ENCODE measurements at places on chromosomes 11 and 22.

GRCh38 chr11:33403344-33403743, 146.2 kb downstream of the HIPK3 start:
- no peak for DNase-seq

- DNase-seq, result no peak
These were observed 8.7 kb upstream of the MS4A4E start for GRCh38 chr11:60251485-60252212.

GRCh38 chr11:73217131-73217809, 811 bp upstream of the P2RY2 start:
- DNase-seq, result no peak

DNA sequence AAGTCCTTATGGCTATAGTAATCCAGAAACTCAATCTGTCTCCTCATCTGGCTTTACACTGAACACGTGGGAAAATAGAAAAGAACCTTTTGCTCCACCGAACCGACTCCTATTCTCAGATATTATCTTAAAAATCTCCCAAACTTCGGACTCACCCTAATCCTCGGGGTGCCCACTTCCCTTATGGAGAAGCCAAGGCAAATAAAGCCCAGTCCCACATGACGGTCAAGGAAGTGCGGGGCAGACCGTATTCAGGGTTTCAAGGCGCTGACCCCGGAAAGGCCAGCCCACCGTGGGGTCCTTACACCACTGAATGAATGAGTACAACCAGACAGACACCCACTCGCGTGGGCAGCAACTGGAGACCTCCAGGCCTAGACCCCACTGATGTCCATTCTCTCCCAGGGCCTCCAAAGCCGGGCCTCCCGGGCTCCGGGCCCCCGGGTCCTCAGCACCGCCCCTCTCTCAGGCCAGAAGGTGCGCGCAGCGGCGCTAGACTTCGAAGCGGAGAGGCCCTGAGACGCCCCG, 489 bp downstream of the NUP98 start:
- no peak for DNase-seq

- DNase-seq, result no peak
These were observed 1082.0 kb upstream of the CNTN5 start for GRCh38 chr11:97938789-97939188.

DNA sequence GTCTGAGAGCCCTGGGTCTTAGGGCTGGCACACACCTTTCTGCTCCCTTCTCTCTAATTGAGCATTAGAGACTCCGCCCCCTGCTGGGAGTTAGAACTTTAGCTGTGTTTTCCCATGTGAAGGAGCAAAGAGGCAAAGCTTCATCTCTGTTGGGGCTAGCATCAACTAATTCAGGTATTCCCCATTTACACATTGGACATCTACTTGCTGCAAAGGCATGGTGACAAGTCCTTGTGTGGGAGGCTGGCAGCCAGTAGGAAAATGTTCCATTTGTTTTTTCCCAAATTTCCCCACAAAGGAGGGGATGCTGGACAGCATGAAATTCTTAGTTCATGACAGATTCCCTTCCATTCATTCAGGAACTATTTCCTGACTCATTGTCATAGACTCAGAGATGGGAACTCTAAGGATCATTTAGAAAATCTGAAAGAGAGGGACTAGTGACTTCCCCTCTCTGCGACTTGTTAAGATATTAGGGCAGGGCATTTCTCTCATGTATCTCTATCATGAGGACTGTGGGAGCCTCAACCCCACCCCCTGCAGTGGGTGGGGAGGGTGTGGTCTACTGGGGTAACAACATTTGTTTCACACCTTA, 3.6 kb downstream of the CD44 start:
- DNase-seq, result peak; percentile 59

DNA sequence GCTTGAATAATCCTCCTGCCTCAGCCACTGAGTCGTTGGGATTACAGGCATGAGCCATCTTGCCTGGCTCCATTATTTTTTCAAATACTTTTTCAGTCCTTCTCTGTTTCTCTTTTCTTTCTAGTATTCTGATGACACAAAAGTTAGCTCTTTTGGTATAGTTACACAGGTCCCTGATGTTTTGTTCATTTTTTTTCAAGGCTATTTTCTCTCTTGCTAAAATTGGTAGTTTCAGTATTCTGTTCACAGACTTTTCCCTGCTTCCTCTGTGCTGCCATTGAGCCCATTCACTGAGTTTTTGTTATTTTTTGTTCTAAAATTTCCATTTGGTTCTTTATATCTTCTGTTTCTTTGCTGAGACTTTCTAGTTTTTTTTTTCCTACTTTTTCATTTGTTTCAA, 166.5 kb downstream of the UVRAG start:
- no peak for DNase-seq

GRCh38 chr22:33921525-33922348, 1.5 kb upstream of the LARGE1 start:
- DNase-seq, result peak; percentile 48

DNA sequence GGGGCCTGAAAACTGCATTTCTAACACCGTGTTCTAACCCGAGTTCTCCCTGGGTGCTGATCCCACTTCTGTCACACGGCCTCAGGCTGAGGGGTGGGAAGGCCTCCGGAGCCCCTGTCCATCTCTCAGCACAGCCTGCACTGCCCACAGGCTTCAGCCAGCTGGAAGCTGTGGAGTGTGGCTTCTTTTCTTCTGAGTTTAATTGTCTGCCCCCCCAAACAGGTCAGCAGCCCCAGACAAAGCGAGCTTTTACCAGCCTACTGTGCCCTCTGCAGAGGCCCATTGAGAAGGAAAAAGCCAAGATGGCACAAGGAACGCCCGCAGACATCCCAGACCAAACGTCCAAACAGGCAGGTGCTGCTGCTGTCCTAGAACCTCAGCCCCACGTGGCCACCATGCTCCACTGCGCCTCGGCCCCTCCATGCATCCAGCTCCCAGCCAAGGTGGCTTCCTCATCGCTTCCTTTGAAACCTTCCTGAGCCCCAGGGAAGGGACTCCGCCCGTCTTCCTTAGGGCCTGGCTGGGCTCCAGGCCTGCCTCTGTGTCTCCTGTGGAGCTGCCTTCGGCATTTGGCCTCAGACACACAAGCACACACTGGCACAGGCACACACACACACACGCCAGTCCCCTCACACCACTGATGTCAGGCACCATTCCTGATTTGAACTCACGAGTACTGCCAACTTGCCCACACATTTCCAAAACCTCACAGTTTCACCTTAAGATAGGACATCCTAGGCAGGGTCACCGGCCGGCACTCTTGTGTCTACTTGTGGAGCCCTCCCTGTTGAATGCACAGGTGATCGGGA, 1.7 kb downstream of the MOB2 start:
- no peak for DNase-seq

GRCh38 chr22:43994006-43994405, 30.1 kb upstream of the PARVB start:
- DNase-seq, result no peak

- DNase-seq, result no peak
These were observed 10.0 kb downstream of the PVALB start for GRCh38 chr22:36806835-36807234.

GRCh38 chr11:7892059-7892699, 38.9 kb downstream of the OR10A6 start:
- DNase-seq, result no peak

DNA sequence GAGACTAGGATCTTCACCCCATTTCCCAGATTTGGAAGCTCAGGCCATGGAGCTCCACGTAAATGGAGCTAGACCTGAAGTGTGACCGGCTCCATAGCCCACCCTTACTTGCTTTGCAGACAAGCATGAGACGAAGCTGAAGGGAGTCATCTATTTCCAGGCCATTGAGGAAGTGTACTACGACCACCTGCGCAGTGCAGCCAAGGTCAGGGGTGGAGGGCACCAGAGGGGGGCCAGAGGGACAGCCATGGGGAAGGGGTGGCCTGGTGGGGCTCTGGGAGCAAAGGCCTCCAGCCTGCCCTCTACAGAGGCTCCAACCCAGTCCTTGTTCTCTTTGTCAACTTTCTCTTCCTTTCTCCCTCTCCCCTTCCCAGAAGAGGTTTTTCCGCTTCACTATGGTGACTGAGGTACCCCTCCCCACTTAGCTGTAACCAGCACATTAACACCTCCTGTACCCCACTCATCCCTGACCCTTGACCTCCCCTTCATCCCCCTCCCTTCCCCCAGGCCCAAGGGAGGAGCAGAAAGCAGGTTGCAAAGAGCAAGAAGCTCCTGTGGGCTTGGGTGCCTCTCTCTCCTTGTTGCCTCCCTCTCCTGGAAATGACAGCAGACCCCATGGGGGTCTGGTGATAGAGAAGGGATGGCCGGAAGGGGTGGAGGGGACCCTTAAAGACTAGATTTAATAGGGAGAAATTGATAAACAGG, 23.8 kb downstream of the TREH start:
- DNase-seq, result no peak

DNA sequence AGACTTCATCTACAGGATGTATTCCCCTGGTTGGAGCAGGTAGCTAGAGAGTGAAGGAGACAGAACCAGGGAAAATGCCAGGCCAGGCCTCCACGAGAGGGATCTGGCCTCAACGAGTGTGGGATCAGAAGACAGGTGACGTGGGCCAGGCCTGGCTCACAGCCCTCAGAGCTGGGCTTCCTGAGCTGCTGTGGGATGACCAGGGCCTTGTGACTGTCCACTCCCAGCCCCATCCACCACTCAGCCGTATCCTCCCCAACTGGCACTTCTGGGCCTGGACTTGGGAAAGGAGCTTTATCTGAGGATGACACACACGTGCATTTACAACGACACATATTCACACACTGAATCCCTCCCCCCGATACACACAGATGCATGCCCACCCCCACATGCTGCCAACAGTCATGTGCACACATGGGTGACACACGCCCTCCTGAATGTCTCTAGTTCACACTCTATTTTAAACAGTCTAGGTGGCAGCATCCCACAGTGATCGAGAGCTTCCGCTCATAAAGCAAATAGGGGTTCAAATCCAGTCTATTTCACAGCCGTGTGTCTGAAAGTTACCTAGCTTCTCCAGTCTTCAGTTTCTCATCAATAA, 93.1 kb downstream of the TP53I11 start:
- DNase-seq, result no peak

GRCh38 chr11:44139565-44140330, 44.3 kb downstream of the EXT2 start:
- DNase-seq, result no peak

DNA sequence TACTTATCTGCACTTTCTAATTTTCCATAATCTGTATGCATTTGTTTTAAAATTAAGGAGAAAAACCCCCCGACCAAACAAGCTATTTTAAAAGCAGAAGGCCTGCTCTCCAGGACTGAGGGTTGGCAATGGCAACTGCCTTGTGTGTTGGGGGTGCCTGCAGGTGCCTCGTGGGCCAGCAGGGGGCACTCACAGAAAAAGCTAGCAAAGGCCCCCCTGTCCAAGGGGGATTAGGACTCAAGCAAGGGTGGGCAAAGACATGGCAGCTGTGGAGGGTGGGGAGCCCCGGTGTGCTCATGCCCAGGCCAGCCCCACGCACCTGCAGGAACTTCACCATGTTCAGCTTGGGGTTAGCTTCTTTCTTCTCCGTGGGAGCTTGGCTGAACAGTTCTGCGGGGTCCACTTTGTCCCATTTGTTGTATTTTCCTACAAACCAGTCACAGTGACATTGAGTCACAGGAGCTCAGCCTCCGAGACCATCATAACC, 10.3 kb downstream of the TOP3B start:
- DNase-seq, result peak; percentile 69

- DNase-seq, result no peak
These were observed 14.4 kb upstream of the TBC1D10A start for GRCh38 chr22:30340911-30341685.

DNA sequence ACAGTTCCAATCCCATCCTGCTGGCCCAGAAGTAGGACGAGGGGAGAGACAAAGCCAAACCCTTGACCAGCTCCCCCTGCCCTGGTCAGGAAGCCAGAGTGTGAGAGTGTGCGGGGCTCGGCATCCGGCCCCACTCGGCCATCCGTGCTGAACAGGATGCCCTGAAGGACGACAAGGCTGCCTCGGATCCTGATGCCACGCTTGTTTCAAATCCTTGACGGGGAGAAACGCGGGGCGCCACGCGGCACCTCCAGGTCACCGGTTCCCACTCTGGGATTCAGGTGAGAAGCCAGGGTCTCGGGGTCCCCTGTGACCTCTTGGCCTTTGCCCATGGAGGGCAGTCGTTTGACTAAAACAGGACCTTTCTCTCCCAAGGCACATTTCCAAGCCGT, 167.8 kb downstream of the BRD1 start:
- DNase-seq, result no peak

GRCh38 chr11:119115484-119116234, 5.7 kb upstream of the HINFP start:
- DNase-seq, result peak; percentile 47

- DNase-seq, result no peak
These were observed 46.5 kb downstream of the AHNAK start for GRCh38 chr11:62499944-62500649.

DNA sequence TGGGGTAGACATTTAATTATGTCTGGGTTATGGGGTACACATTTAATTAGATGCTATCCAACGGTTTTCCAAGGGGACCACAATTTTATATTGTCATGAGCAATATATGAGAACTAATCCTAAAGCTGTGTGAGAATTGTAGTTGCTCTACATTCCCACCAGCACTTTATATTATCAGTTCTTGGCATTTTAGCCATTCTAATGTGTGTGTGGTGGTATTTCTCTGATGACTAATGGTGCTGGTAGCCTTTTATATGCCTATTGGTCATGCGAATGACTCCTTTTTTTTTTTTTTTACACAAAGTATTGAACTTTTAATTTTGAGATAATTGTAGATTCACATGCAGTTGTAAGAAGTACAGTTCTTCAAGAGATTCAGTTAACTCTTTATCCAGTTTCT, 26.2 kb downstream of the TMEM135 start:
- DNase-seq, result no peak

DNA sequence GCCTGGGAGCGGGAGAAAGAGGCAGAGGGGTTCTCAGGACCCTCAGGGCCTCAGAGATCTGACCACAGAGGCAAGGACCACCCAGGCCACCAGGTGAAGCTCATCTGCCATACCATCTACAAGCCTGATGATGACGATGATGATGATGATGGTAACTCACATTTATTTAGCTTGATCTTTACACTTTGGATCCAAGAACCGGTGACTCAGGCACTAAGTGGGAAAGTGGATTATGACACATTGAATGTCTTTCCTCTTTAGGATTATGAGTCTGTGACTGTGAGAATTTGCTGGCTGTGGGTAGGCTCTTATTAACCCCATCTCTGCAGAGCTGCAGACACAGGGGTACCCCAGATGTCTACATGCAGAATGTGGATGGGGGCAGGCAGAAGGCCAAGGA, 110.3 kb downstream of the DSCAML1 start:
- DNase-seq, result no peak

DNA sequence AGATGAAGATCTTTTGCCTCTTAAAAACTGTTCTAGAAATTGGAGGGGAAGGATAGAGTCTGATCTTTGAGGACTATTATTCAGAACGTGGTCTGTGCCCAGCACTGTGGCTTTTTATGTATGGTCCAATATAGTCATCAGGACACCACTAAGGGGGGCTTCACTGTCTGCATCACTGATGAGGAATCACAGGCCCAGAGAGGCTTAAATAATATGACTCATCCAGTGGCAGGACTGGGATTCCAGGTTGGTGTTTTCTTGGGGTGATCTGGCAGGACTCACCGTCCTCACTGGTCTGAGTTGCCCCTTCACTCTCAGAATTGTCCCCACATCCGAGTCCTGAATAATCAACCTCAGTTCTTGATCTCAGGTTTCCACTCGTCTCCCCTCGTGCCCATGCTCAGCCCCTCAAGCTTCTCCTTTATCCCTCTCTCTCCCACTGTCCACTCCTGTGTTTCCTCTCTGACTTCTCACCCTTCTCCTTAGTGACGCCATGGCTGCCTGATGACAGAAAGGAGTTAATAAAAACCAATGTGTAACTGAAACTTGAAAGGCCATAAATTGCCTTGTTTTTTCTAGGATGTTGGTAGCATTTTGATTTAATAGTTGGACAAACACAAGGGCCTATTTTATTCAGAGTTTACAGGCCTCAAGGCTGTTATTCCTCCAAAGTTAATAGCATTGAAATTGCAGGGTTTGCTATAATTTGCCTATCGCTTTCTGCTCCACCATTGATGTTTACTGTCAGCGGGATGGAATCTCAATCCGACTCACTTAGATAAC, 95.7 kb upstream of the NNMT start:
- DNase-seq, result no peak

Measured in stimulated activated CD4-positive, alpha-beta T cell treated with anti-CD3 and anti-CD28 coated beads, Interleukin-15, amount 100 ng/mL, for 24 hours (primary cell).